ENCODE measurements at places on chromosomes 1 and 21. TPM values are rescaled to one million over a fixed set of nuclear protein-coding genes. Genes with fewer than 3 reads are reported as not detected.
A peak's percentile ranks its signal among the peaks of the same experiment; 100 is the strongest.

GRCh38 chr1:48619539-48619938 is 147.5 kb upstream of the SPATA6 start:
- DNase-seq = no peak

DNA sequence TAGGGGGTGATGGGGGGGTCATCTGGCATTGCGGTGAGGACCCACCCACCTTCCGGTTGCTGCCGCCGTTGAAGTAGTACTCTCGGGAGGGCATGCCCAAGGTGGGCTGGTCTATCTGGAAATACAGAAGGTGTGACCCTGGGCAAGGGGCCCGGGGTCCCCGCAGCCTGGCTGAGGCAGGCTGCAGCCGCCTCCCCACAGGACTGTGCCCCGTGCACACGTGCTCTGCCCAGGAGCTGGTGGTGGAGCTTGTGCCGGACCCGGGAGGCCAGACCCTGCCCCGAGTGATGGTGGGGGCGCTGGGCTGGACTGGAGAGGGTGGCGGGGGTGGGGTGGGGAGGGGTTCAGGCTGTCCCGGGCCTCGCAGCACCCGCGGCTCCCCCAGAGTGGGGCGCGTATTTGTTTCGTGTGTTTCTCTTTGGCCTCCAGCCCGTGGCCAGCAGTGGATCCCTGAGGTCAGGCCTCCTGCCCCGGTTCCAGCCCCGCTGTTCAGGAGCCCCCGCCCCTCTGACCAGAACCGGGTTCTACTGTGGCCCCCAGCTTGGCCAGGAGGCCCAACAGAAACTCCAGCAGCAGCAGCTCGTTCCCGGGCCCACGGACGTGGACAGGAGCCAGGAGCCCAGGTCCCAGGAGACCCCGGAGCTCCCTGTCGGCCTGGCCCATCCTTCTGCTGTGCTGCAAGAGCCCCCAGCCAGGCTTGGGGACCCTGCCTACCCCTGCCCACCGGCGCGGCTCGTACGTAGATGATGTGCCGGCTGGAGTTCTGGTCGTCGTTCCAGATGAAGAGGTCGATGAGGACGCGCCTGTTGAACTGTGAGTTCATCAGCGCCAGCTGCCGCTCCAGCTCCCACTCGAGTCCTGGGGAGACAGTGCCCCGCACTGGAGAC is 19.2 kb downstream of the PRXL2B start:
- no peak for DNase-seq

- DNase-seq = no peak
These were observed 46.5 kb downstream of the KCNJ15 start for GRCh38 chr21:38303300-38303699.

DNA sequence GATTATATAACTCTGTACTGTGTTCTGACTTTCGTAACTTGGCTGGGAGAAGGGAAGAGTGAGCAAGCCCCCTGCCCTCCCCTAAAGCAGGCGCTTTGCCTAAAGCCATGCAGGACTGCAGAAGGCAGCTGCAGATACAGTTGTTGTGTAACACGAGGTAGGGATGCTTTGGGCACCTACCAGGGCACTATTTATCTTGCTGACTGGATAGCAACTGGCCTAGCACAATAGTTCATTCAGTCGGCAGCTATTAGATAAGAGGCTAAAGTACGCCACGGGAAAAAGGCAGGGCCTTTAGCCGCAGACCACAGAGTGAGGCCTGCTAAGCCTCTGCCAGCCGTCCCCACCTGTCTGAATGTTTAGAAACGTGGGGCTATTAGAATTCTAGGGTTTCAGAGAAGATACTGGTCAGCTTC is 80.9 kb downstream of the TTC3 start:
- DNase-seq = no peak

DNA sequence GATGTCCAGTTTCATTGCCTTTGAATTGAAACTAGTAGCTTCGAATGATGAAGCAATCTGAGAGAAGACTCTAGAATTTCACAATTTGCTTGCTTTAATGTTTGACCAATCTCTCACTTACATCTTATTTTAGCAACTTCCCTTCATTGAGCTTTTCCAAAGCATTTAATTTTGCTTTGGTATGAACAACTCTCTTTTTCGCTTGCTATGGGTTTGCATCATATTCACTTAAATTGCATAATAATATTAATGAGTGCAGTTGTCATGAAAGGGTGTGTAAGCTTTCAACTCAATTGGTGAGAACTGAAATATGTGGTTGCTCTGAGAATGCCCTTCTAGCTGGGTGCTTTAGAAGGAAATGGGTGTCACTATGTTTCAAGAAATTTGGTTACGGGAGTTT is 309.2 kb downstream of the HLX start:
- DNase-seq = no peak

DNA sequence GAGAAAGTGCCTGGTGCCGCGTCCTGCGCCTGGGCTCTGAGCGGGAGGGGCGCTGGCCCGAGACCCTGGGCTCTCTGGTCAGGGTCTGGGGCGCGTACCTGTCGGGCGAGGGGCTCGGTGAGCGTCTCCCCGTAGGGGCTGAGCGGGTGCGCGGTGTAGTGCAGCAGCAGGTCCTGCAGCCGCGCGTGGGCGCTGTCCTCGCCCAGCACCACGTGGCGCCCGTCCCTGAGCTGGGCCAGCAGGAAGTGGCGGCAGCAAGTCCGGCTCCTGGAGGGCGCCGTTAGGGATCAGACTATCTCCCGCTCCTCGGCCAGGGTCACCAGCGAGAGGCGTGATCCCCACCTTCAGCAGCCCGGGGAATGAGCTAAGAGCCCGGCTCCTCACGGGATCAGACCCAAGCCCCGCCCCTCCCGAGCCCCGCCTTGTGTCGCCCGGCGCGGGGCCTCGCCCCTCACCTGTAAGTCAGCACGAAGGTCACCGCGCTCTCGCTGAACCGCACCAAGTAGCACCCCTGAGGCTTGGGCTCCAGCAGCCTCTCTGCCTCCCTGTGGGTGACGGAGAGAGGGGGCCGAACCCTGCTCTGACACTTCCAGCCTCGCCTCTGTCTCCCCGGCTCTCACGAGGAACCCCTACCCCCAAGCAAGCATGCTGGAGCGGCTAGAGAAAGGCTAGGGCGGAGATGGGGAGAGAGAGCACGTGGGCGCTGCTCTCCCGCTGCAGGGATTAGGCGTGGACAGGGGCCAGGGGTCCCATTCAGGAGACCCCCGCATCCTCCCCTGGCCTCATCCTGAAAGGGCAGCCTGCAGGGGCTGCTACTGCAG is 2.7 kb downstream of the SH2D2A start:
- no peak for DNase-seq

DNA sequence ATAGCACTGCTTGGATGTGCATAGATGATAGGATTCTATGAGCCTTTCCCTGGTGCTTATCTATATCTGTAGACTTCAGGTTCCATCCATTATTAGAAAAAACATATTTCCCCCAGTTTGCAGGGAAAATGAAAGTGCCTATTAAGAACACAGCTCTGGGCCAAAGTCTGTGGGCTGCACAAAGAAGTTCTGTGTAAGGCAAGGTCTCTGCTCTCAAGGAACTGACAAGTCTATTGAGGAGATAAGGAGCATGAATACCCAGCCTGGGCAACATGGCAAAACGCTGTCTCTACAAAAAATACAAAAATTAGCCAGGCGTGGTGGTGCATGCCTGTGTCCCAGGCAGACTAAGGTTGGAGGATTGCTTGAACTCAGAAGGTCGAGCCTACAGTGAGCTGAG is 22.3 kb upstream of the SDE2 start:
- DNase-seq = no peak

DNA sequence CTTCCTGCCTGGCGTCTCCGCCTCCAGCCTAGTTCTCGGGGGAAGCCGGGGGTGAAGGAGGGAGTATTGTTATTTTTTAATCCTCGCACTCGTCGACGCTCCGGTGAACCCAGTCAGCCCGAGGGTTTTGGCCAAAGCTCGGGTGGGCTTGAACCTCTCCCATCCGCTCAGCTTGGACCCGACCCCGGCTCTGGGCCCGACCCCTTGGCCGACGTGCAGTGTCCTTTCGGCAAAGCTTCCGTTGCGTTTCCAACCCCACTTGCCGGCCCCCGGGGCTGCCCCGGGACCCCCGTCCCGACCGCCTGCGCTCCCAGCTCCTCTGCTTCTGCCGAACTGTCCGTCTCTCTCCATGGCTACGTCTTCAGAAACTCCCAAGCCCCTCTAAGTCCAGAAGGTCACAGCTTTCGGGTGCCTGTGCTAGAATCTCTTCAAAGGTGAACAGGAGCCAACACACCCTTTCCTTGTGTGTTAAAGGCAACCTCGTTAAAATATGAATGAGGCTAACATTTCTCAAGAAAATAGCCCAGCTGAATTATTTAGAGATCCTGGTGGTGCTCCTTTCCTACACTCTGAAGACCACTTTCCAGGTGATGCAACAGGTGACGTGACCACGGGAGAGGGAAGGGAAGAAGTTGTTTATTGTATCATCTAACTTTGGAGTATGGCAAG is 647 bp downstream of the DESI2 start:
- DNase-seq = peak; percentile 7

DNA sequence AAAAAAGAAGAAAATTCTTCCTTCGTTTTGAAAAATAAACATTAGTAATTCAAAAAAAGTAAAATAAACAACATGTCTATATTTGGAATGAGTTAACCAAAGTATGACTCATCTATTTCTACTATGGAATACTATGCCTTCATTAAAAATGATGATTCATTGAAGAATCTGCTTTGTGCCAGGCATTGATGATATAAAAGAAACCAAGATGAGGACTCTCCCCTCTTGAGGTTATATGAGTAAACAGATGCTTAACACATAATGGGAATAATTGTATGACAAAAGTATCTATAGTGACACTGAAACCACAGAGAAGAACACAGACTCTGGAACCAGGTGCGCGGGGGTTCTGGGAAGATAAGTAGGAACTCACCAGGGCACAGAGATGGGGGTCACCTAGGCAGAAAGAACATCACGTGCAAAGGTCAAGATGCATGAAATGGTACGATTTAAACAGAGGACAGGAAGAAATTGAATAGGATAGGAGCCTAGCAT is 18.8 kb downstream of the ELF3 start:
- no peak for DNase-seq

GRCh38 chr1:53376041-53376461 is 48.2 kb upstream of the LRP8 start:
- DNase-seq = no peak

GRCh38 chr1:156430303-156430702 is 61.3 kb downstream of the RHBG start:
- DNase-seq = no peak

DNA sequence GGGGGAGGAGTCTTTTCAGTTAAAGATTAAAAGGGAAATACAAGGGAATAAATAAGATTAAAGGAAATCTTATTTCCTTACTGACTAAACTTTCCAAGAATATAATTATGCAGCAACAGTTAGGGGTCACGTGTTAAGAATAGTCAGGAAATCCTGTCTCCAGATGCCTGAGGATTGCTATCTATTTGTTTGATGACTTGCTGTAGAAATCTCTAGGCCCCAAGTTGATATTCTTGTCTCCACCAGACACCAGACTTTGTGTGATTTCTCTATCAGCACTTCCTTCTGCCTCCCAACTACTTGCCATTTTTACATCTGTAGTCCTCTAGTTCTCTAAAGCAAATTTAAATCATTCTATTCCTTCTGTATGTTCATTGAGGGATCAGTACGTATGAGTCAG is 77.5 kb downstream of the RPAP2 start:
- DNase-seq = no peak

- no peak for DNase-seq
These were observed at the start of gene EDARADD for GRCh38 chr1:236393681-236394481. Gene EDARADD (plus strand): TSS chr1:236394286. CDS start chr1:236394445, 159 bp downstream.

- DNase-seq = no peak
These were observed 181.1 kb downstream of the RASAL2 start for GRCh38 chr1:178275049-178275448.

DNA sequence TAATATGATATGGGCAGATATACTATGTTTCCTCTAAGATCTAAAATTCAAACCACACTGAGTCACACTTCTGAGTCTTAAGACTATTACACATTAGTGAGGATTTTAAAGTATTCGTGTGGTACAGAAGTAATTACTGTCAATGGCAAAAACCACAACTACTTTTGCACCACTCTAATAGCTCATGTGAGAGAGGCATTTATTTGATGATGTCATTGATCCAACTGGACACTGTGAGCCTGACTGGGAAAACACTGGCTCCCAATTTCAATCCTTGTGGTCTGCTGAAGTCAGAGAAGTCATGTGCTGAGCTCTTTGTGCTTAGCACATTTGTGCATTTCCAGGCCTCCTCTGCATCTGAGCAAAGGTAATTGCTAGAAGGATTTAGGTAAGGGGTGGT is 377.8 kb downstream of the USH2A start:
- DNase-seq = no peak

The CNR2 gene
- total RNA-seq = 0.10 TPM

The SPRR1A gene
- total RNA-seq = 6.1 TPM

GRCh38 chr1:197178998-197179397 is 32.5 kb upstream of the ASPM start:
- no peak for DNase-seq

The PLA2G4A gene
- total RNA-seq = 24.3 TPM

DNA sequence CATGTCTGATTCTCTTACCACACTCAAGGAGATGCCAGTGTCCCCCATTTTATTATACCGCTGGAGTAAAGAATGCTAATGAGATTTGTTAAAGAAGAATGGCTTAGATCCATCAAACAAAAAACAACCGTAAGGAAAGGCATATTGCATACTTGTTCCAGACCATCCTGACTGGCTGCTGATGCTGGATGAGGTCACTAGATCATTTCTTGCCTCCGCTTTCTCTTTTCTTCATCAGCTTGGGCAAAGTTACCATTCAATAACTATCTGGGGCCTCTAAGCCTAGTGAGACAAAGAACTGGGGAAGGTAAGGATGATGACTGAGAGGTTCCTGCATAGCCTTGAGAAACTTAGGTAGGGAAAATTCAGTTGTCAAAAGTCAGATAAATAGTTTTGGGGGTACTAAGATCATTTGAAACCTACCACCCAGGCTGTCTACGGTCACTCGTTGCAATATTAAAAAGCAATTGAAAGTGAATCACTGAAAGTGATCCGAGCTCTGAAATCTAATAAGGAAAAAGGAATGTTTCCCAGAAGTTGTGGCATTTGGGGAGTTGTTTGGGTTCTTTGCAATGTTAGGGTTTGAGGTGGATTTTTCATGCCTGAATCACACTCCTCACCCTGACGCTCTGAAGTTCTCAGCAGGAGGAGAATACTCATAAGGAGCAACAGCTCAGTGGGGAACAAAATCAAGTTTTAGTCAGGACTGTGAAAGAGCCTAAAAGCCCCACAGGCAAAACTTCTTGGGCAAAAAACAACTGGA is 176.8 kb downstream of the HHIPL2 start:
- no peak for DNase-seq

The FOXE3 gene
- not detected for total RNA-seq

All from skin of body (tissue), 3 donors.